ENCODE measurements at places on chromosomes 6 and 20. TPM values are rescaled to one million over a fixed set of nuclear protein-coding genes. Genes with fewer than 3 reads are reported as not detected.

ALDH5A1 gene
- total RNA-seq: 2.7 TPM

TMEM74B gene
- total RNA-seq: not detected

RIMS1 gene
- total RNA-seq: 2.1 TPM

RIMS4 gene
- not detected for total RNA-seq

- DNase-seq: no peak
These were observed 252.0 kb upstream of the FLRT3 start for GRCh38 chr20:14589383-14589782.

DNA sequence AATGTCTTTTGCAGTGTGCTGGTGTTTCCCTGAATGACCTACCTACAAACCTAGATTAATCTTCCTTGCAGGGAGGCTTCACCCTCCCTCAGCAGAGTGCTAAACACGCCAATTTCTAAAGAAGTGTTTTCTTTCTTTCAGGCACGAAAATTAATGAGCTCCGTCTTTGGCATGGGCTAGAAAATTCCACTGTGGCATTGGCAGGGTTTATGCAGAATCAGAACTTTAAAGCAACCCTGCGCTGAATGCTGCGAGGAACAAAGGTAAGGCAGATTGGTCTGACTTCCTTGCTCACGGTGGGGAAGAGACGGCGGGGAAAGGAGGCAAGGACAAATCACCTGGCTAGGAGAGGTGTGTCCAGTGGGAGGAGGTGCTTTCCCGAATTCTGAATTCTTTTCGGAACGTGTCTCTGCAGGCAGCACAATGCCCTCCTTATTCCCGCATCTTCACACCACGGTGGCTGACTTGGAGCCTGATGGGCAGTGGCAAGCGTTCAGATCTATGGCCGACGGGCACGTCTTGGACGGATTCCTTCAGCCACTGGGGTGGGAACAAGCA lies 6.2 kb upstream of the BANF2 start:
- DNase-seq: no peak

GRCh38 chr20:63963348-63963741 lies 6.4 kb downstream of the ZNF512B start:
- no peak for DNase-seq

GRCh38 chr20:44886828-44887227 lies 1.3 kb downstream of the YWHAB start:
- DNase-seq: no peak

Measured in HFFc6 (cell line).